Naive thymus-derived CD8-positive, alpha-beta T cell (primary cell): ENCODE measurements at places on chromosomes 12 and 14. TPM values are rescaled to one million over a fixed set of nuclear protein-coding genes. Genes with fewer than 3 reads are reported as not detected.
A peak's percentile ranks its signal among the peaks of the same experiment; 100 is the strongest.

LMNTD1 gene
- polyA plus RNA-seq, result not detected

TTLL5 gene
- polyA plus RNA-seq, result 8.8 TPM

DDX24 gene
- polyA plus RNA-seq, result 185 TPM

ESRRB gene
- polyA plus RNA-seq, result not detected

COCH gene
- 0.13 TPM for polyA plus RNA-seq

KRT2 gene
- polyA plus RNA-seq, result 3.4 TPM

PRIMA1 gene
- not detected for polyA plus RNA-seq

KLHL33 gene
- 0.43 TPM for polyA plus RNA-seq

CERS5 gene
- polyA plus RNA-seq, result 31.0 TPM

GRCh38 chr12:109635717-109636116 lies 62.1 kb downstream of the MVK start:
- no peak overlapping the region for H3K27ac ChIP-seq
- no peaks in the 10 kb centered on the region for H3K36me3 ChIP-seq
- H3K4me1 ChIP-seq, result no peaks in the 10 kb centered on the region
- peaks cover 5% of the 10 kb centered on the region for H3K27me3 ChIP-seq
- no peak overlapping the region for H3K4me3 ChIP-seq

GRCh38 chr12:56616925-56617324 lies 13.2 kb downstream of the BAZ2A start:
- no peak overlapping the region for H3K4me3 ChIP-seq
- peaks cover 34% of the 10 kb centered on the region for H3K4me1 ChIP-seq

DNA sequence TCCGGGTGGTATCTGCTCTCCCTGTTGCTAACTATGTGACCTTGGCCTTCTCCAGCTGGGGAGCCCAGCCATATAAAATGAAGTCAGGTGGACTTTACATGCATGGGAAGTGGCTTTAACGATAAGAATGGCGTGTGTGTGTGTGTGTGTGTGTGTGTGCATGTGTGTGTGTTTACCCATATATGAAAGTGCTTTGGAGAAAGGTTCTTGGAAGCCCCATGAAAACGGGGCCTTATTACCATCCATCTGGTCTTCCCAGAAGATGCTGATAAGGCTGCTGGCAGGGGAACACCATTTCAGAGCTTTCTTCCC lies 94.8 kb downstream of the LRRC74A start:
- H3K27me3 ChIP-seq, result no peaks in the 10 kb centered on the region
- H3K4me1 ChIP-seq, result peaks cover 60% of the 10 kb centered on the region
- H3K36me3 ChIP-seq, result no peaks in the 10 kb centered on the region
- H3K4me3 ChIP-seq, result no peak overlapping the region
- no peak for DNase-seq
- H3K27ac ChIP-seq, result no peak overlapping the region

GRCh38 chr12:23729359-23729758 lies 220.1 kb downstream of the SOX5 start:
- no peaks in the 10 kb centered on the region for H3K4me1 ChIP-seq
- no peak overlapping the region for H3K27ac ChIP-seq
- no peaks in the 10 kb centered on the region for H3K27me3 ChIP-seq
- no peaks in the 10 kb centered on the region for H3K36me3 ChIP-seq
- no peak overlapping the region for H3K4me3 ChIP-seq

DNA sequence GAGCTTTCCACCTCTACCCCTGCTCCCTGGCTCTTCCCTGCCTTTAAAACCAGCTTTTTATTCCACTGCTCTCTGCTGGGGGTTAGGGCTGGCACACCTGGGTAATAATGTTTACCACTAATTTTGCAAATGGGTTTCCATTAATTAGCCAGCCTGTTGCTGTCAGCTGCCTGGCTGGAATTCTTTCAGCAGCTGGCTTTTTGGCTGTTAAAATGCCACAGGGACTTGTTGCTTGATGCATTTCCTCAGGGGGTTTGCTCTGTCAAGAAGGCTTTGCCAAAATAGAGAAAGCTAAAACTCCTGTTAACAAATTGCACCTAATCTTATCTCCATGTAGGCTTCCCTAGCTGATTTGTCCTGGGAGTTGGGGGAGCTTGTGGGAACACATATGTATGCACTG lies 51.8 kb upstream of the PSMC1 start:
- no peaks in the 10 kb centered on the region for H3K36me3 ChIP-seq
- no peak overlapping the region for H3K27ac ChIP-seq
- no peaks in the 10 kb centered on the region for H3K4me1 ChIP-seq
- no peak for DNase-seq
- H3K27me3 ChIP-seq, result peaks cover 30% of the 10 kb centered on the region

- no peak overlapping the region for H3K4me3 ChIP-seq
- DNase-seq, result no peak
- H3K27me3 ChIP-seq, result peaks cover 8% of the 10 kb centered on the region
- H3K36me3 ChIP-seq, result no peaks in the 10 kb centered on the region
- H3K4me1 ChIP-seq, result no peaks in the 10 kb centered on the region
Observed at GRCh38 chr12:7269273-7269672, 34.6 kb upstream of the ACSM4 start.

- H3K4me3 ChIP-seq, result no peak overlapping the region
- H3K27ac ChIP-seq, result no peak overlapping the region
- H3K27me3 ChIP-seq, result peaks cover 5% of the 10 kb centered on the region
- peaks cover 5% of the 10 kb centered on the region for H3K4me1 ChIP-seq
- no peak for DNase-seq
- no peaks in the 10 kb centered on the region for H3K36me3 ChIP-seq
Observed at GRCh38 chr12:5963515-5963914, 18.5 kb upstream of the ANO2 start.

GRCh38 chr14:50744231-50744630 lies 76.1 kb upstream of the SAV1 start:
- H3K27ac ChIP-seq, result no peak overlapping the region
- H3K4me3 ChIP-seq, result no peak overlapping the region
- DNase-seq, result no peak
- peaks cover 27% of the 10 kb centered on the region for H3K4me1 ChIP-seq
- H3K36me3 ChIP-seq, result no peaks in the 10 kb centered on the region
- no peaks in the 10 kb centered on the region for H3K27me3 ChIP-seq

DNA sequence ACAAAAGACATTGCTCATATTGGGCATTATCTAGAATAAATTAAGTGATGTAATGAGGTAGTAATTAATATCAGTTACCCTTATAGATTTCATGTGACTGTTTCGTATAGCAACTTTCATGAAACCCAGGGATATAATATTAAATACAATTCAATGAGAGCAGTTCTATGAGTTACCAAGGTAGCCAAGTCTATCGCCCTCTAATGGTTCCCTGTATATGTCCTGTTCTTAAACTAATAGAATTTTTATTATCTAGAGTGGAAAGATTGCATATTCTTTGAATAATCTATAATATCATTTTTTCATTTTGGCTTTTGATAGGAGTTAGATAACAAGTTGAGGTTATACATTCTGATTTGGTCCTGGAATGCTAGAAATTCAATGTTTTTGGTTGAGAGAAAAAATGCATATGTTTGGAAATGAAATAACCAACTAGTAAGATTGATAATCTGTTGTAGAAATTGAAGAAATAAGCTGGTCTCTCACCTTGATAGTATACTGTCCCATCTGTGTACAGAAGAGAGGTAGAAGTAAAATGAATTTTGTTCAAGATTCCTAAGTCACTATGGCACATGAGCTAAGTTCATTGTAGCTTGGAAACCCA lies 59.7 kb downstream of the SCFD1 start:
- H3K27ac ChIP-seq, result no peak overlapping the region
- no peaks in the 10 kb centered on the region for H3K27me3 ChIP-seq
- H3K36me3 ChIP-seq, result peaks cover 64% of the 10 kb centered on the region
- H3K4me3 ChIP-seq, result no peak overlapping the region
- H3K4me1 ChIP-seq, result peaks cover 4% of the 10 kb centered on the region
- DNase-seq, result no peak

DNA sequence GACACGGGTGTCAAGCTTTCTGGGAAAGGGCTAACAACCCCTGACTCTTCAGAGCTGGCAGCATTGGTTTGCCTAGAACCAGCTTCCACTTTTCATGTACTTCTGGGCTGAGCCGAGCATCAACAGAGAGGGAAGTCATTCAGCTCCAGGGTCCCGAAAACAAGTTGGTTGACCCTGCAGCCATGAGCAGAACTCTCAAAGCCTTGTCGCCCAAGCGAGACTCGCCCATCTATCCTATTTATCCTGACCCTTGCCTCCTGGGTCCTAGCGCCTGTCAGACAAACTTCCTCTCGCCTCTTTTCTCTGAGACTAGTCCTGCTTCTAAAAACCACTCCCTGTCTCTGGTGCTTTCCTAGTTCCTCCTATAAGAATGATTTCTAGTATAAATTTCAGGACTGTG lies 47.9 kb downstream of the ASCL4 start:
- no peak overlapping the region for H3K4me3 ChIP-seq
- peaks cover 20% of the 10 kb centered on the region for H3K27me3 ChIP-seq
- H3K27ac ChIP-seq, result no peak overlapping the region
- no peak for DNase-seq
- H3K4me1 ChIP-seq, result no peaks in the 10 kb centered on the region

DNA sequence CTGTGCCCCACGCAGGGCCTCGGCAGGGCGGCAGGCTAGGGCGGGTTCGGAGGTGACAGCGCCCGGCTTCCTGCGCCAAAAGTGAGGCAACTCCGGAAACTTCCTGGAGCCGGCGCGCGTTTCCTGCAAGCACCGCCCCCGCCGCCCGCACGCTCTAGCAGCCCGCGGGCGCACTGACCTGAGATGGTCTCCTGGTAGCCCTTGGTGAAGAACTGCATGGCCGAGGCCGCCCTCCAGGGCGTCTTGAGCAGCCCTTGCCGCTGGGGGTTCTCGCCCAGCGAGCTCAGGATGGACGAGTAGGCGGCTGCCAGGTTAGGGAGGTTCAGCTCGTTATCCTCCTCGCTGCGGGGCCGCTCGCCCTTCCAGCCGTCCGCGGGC lies 494 bp downstream of the GCH1 start:
- H3K4me3 ChIP-seq, result peak overlapping the region; percentile 93
- DNase-seq, result peak; percentile 69
- no peaks in the 10 kb centered on the region for H3K36me3 ChIP-seq

DNA sequence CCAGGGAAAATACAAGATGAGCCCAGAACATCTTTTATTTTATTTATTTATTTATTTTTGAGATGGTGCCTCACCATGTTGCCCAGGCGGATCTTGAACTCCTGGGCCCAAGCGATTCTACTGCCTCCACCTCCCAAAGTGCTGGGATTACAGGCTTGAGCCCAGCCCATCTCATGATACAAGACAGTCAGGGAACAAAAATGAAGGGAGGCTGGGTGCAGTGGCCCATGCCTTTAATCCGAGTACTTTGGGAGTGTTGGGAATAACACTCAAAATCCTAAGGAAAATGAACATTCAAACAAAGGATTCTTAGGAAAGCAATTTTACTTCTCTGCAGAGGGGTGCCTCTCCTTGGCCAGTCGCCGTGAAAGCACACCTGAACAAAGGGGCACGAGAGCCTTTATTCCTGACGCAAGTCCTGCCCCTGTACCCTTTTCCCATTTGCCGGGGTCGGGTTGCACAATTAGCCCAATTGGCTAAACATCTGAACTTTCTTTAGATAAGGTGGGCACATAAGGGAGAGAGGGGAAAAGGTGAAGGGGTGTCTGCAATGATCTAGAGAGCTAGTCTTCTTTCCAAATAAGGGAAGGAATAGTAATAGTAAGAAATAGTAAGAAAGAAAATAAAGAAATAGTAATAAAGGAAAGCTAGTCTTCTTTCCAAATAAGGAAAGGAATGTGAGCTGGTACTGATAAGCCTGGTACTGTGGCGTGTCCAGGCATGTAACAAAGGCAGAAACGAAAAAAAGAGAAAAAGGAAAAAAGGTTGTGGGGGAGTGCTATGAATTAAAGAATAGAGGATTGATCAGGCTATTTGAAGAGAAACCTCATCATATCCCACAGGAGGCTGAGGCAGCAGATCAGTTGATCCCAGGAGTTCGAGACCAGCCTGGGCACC lies 13.4 kb downstream of the NCAPD2 start:
- H3K36me3 ChIP-seq, result no peaks in the 10 kb centered on the region
- no peak for DNase-seq
- H3K27ac ChIP-seq, result no peak overlapping the region
- no peaks in the 10 kb centered on the region for H3K4me1 ChIP-seq
- H3K4me3 ChIP-seq, result no peak overlapping the region
- no peaks in the 10 kb centered on the region for H3K27me3 ChIP-seq

- H3K4me3 ChIP-seq, result no peak overlapping the region
- no peaks in the 10 kb centered on the region for H3K4me1 ChIP-seq
- no peak for DNase-seq
Observed at GRCh38 chr12:72444566-72444965, 172.4 kb downstream of the TRHDE start.

- H3K4me1 ChIP-seq, result no peaks in the 10 kb centered on the region
- no peak for DNase-seq
- no peaks in the 10 kb centered on the region for H3K36me3 ChIP-seq
- no peak overlapping the region for H3K4me3 ChIP-seq
- no peaks in the 10 kb centered on the region for H3K27me3 ChIP-seq
Observed at GRCh38 chr12:67243260-67243659, 25.9 kb upstream of the CAND1 start.

- no peak overlapping the region for H3K4me3 ChIP-seq
- H3K27me3 ChIP-seq, result no peaks in the 10 kb centered on the region
- DNase-seq, result no peak
- H3K27ac ChIP-seq, result no peak overlapping the region
- no peaks in the 10 kb centered on the region for H3K36me3 ChIP-seq
Observed at GRCh38 chr14:39558525-39558924, 126.3 kb upstream of the FBXO33 start.

DNA sequence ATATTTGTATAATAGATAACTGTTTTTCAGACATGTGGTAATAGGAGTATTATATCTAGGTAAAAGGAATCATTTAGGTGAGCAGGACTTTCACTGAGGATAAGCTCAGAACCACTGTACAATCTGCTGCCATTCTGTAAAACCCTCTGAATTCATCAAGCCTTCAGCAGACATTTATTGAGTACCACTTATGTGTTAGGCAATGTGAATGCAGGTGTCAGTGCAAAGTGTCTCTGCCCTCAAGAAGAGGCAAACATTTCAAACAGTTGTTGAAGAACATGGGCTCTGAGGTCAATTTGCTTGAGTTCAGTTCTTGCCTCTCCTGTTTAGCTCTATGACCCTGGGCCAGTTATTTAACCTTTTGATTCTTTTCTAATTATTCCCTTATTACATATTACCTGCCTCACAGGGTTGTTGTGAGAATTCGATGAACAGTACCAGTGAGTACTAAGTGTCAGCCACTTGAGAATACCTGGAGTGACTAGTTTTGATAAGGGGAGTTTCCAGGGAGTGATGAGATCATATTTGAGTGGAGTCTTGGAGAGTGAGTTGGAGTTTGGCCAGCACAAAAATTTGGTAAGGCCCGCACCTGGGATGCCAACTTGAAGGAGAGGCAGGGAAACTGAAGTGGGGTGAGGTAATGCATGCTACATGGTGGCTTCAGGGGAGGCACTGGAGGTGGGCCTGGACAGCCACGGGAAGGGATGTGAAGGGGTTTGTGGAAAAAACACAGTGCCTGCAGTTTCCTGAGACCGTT lies 33.7 kb downstream of the RASSF8 start:
- no peak for DNase-seq
- no peaks in the 10 kb centered on the region for H3K36me3 ChIP-seq
- no peak overlapping the region for H3K4me3 ChIP-seq
- H3K27ac ChIP-seq, result no peak overlapping the region
- no peaks in the 10 kb centered on the region for H3K4me1 ChIP-seq

DNA sequence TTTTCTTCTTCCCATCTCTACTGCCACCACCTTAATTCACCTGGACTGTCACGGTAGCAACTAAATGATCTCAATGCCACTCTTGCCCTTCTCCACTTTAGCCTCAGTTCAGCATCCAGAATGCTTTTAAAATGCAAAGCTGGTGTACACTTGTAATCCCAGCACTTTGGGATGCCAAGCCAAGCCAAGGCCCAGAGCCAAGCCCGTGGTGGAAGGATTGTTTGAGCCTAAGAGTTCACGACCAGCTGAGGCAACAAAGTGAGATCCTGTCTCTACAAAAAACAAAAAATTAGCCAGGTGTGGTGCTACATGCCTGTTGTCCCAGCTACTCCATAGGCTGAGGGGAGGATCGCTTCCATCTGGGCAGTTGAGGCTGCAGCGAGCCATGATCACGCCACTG lies 5.9 kb downstream of the CIPC start:
- no peak overlapping the region for H3K27ac ChIP-seq
- H3K4me3 ChIP-seq, result no peak overlapping the region
- no peak for DNase-seq
- H3K27me3 ChIP-seq, result no peaks in the 10 kb centered on the region
